ENCODE measurements at places on chromosomes 2 and 18. TPM values are rescaled to one million over a fixed set of nuclear protein-coding genes. Genes with fewer than 3 reads are reported as not detected.

DNA sequence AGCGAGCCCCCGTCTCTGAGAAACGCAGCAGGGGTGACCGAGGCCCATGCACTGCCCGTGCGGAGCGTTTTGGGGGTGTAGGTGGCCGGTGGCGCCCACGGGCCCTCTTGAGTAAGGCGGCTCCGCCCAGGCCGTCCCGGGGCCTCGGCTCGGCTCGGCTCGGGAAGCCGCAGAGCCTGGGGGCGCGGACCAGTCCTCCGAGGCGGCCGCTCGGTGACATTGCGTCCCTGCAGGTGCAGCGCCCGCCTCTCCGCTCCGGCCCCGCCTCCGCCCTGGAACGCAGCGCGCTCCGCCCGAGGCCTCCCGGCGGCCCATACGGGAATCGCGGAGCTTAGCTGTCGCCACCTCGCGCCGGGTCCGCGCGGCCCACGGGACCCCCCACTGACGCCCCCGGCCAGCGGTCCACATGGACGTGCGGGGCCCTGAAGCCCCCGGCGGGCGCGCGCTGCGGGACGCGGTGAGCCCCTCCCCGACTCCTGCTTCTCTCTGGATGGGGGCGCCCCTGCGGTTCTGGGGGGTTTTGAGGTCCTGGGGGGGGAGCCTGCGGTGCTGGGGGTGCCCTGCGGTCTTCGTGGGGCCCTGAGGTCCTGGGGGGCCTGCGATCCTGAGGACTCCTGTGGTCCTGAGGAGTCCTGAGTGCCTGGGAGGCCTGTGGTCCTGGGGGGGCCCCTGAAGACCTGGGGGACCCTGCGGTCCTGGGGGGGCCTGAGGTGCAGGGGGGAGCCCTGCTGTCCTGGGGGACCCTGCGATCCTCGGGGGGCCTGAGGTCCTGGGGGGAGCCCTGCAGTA lies at the start of gene HSBP1L1:
Gene HSBP1L1, plus strand, starts transcription at position 314 of the 789 bp plus-strand sequence. Its CDS starts 93 bp downstream, at position 407.
- DNase-seq = peak; percentile 64
- H3K27ac ChIP-seq = peak within 1 kb of the TSS; percentile 46
- no peaks in the 10 kb centered on the region for H3K27me3 ChIP-seq
- H3K4me1 ChIP-seq = peaks cover 19% of the 10 kb centered on the region
- H3K4me3 ChIP-seq = peak within 1 kb of the TSS; percentile 81
- peaks cover 38% of the 10 kb centered on the region for H3K36me3 ChIP-seq

DNA sequence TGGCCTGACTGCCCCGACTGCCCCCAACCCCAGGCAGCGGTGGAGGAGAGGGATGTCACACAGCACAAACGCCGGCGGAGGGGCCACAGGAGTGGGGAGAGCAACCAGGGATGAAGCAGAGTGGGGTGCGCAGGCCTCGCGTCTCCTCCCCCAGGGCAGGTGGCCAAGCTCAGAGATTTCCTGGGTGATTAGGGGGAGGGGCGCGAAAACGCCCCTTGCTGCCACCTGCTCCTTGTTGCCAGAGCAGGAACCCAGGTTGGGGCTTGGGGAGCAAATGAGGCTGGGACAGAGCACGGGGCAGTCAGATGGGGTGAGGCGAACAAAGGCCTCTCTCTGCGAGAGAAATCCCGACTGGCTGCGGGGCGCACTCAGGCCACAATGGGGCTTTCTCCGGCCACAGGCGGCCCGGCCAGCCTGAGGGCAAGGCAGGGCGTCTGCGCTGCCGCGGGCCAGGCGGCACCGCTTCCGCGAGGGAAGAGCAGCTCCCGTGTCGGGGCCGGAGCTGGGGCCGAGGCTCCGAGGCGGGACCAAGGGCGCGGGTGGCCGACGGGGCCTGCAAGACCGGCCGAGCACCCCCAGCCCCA lies 11.5 kb downstream of the TEX44 start:
- peaks cover 11% of the 10 kb centered on the region for H3K4me1 ChIP-seq
- peak overlapping the region; percentile 92 for H3K27ac ChIP-seq
- H3K27me3 ChIP-seq = no peaks in the 10 kb centered on the region
- DNase-seq = peak; percentile 33

CYS1 gene
- not detected for total RNA-seq

DNA sequence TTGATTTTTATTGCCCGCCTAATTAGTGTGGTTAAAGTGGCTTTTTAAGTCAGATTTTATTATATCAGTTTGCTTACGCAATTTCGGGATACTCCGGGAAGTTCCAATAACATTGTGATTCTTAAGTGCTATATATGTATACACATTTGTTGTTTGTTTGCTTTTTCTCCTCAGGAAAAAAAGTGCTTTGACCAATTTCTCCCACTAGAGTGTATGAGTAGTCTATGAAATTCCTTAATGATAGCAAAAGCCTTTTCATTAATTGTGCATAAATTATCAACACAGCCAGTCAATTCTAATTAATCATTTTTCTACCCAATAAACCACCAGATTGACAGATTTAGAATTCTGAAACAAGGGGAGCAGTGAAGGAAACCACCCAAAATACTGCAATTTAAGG lies 172.2 kb downstream of the DPP10 start:
- no peak overlapping the region for H3K4me3 ChIP-seq
- no peaks in the 10 kb centered on the region for H3K36me3 ChIP-seq
- H3K27me3 ChIP-seq = peaks cover 40% of the 10 kb centered on the region
- DNase-seq = no peak
- H3K27ac ChIP-seq = no peak overlapping the region

DNA sequence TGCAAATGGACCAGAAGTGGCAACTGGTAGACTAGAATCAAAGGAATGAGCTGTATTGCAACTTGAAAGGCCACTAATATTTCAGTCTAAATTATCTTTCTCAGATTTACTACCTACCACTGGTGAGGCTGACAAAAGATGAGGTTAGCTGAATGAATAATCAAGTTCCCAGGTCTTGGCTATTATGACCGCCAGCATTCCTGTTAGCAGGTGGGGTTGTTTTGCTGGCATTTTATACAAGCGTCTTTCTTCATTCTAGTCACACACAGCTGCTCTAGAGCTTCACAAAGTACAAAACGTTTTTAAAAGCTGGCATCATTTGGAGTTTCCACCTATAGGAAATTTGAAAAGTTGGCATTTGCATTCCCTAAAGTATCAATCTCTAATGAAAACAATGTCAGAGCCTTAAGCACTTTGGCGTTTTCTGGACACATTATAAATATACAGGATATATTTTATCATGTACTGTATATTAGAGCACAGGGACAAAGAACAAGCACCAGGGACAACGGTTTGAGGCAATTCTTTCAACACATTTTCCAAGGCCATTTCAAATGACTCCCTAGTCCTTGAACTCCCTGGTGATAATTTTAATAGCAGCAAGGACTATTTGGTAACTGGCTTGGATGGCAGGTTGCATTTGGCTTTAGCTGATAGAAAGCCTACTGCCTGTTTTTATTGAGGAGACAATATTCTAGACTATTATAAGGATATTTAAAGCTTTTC lies 410.2 kb upstream of the CHST9 start:
- H3K27me3 ChIP-seq = peaks cover 12% of the 10 kb centered on the region
- H3K36me3 ChIP-seq = peaks cover 6% of the 10 kb centered on the region
- no peak for DNase-seq
- H3K27ac ChIP-seq = no peak overlapping the region

GRCh38 chr18:74140582-74140981 lies 7.1 kb downstream of the FBXO15 start:
- no peak overlapping the region for H3K4me3 ChIP-seq
- peaks cover 16% of the 10 kb centered on the region for H3K27me3 ChIP-seq
- no peaks in the 10 kb centered on the region for H3K4me1 ChIP-seq

BOK gene
- total RNA-seq = 15.5 TPM
